ENCODE measurements at places on chromosomes 6 and 20.

- no peak for DNase-seq
Observed at GRCh38 chr20:31670371-31671228, 32.9 kb downstream of the COX4I2 start.

DNA sequence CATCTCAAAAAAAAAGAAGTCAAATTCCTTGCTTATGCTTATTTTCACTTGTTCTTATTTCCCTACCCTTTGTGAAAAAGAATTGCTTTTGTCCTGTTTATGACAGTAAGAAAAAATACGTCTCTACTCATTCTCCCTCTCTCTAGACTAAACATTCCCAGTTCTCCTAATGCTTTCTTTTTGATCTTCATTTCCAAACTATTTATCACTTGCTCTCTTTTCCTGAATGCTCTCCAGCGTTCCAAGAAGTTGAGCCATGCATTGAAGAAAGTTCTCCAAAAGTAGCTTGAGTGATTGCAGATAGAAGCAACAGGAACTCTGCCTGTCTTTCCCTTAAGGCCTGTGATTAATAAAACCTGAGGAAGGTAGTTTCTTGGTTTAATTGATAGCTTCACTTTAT lies 53.1 kb upstream of the TMEM170B start:
- no peak for DNase-seq

- DNase-seq = peak; percentile 67
Observed at GRCh38 chr6:160167604-160168399, 46.2 kb downstream of the SLC22A1 start.

GRCh38 chr6:15501826-15502445 lies 160.9 kb downstream of the DTNBP1 start:
- no peak for DNase-seq

DNA sequence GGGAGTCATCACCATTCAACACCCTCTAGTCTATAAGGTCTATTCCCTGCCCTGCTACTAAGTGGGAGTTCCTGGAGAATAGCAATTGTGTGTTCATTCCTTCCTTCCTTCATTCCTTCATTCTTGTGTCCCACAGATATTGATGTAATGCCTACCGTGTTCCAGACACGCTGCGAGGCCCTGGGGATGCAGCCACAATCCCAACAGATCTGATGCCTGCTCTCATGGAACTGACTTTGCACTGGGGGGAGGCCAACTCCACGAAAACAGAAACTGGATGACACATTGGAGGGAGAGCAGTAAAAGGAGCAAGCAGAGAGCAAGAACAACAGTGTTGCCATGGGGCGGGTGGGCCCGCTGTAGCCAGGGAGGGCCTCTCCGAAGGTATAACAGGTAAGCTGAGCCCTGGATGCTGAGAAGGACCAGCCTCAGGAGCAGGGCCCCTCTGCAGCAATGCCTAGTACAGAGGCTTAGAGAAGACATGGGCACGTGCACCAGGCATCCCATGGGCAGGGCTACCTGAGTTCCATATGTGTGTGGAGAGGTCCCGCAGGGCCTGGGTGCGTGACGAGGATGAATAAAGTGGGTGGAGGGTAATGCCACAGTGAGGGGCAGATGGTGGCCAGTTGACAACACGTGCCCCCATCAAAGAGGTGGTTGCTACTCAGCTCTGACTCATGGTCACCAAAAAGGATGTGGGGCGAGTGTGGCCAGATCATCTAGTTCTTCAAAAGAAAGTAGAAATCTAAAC lies 173.9 kb downstream of the NFATC2 start:
- no peak for DNase-seq

DNA sequence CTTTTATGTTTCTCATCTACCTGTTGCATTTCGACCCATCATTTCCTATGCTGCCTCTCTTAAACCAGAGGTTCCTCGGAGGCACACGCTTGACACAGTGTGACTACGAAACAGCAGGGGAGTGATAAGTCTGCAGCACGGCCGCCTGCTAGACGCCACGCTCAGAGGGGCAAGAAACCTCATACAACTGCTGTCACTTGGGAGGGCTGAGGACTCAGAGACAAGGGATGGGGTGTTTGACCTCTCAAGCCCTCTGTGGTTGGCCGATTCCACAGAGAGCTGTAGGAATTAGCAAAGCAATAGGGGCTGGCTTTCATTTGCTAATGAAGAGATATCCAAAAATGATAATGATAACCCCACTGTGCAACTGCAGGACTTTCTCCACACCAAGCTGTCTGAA lies 372.5 kb downstream of the ZFAND3 start:
- no peak for DNase-seq

DNA sequence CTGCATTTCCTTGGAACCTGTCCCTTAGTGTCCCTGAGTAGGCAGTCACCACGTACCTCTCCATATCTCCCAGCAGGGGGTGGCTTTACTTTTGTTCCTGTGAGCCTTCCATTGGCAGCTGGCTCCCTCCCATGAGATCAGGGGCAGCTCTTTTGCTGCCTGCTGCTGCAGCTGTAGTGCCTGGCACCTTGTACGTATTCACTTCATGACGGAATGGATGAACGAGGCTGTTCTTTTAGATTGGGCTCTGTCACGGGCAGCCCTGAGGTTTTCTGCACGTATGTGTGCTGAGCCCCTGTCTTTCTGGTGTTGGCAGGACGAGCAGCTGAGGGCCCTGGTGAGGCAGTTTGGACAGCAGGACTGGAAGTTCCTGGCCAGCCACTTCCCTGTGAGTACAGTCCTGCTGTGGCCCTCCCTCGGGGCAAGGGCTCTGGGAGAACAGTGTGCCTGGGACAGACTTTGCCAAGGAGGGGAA lies 14.6 kb downstream of the MYBL2 start:
- DNase-seq = peak; percentile 68

- peak; percentile 35 for DNase-seq
Observed at GRCh38 chr20:20711413-20711812, 1.0 kb downstream of the RALGAPA2 start.

- DNase-seq = no peak
Observed at GRCh38 chr6:144295211-144295610, 10.1 kb downstream of the UTRN start.

DNA sequence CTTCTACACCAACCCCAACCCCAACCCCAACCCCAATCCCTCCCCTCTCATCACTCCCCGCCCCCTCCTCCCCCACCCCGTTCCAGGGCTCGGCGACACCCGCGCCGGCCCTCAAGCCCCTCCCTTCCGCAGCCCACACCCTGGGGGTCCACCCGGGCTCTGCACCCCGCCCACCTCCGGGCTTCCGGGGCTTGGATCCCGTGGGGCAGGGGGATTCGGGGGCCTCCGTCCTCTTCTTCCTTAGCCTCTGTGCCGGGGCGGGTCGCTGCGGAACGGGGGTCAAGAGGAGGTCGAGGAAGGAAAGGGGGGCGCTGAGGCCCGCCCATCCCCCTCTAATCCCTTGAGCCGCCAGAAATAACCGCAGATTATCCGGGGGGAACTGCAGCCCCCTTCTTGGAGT lies 690 bp downstream of the TULP1 start:
- no peak for DNase-seq

DNA sequence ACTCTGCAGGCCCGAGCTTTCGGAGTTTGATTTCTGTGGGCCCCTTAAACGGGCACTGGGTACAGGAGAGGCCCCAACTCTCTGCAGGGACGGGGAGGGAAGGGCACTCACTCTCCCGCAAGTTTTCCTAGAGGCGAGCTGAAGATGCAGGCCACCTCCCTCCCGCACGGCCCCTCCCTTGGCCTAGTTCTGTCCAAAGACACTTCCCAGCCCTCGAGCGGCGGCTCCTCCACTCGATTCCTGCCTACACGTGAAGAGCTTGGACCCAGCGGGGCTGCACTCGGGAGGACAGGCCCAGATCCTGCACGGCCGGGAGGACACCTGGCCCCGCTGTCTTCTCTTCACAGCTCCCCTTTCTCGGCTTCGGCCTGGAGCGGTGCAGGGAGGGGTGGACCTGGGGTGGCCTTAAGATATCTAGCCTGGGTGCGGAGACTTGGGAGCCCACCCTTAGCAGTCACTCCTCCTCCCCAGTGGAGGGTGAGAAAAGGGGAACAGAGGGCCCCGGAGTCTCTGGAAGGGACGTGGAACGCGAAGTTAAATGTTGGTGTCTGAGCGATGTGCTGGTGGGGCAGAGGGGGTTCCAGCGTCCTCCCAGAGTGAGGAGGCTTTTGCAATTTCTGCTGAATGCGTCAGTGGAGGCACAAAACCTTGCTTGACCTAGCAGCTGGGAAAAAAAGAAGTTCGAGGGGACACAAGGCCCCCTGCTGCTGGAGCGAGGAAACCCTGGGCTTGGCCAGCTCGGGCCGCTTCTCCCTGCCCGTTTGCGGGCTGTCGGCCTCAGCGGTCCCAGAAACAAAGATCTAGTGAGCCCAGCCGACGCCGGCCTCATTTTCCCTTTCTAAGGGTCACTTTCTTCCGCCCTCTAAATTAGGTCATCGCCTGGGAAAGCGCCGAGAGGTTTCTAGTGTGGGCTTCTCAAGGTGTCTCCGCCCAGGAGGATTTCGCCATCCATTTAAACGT lies 4.9 kb downstream of the OLIG3 start:
- peak; percentile 18 for DNase-seq

DNA sequence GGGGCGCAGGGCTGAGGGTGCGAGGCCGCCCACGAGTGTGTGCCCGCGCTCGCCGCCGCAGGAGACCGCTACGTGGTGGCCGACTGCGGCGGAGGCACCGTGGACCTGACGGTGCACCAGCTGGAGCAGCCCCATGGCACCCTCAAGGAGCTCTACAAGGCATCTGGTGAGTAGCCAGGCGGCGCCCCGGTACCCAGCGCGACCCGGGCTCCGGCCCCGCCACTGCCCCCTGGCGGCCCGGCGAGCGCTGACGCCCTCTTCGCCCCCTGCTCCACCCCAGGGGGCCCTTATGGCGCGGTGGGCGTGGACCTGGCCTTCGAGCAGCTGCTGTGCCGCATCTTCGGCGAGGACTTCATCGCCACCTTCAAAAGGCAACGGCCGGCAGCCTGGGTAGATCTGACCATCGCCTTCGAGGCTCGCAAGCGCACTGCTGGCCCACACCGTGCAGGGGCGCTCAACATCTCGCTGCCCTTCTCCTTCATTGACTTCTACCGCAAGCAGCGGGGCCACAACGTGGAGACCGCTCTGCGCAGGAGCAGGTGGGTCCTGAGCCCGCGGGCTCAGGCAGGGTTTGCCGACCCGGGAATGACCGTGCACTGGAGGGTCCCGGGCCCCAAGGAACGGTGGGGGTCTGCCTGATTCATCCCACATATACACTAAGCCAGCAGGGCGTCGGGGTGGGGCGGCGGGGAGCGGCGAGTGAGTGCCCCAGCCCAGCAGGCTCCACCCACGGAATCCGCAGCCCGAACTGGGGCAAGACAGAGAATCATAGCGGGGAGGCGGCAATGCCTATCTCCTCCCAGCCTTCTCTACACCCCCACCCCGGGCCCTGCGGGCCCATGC lies 17.4 kb downstream of the HSPA12B start:
- DNase-seq = peak; percentile 51

DNA sequence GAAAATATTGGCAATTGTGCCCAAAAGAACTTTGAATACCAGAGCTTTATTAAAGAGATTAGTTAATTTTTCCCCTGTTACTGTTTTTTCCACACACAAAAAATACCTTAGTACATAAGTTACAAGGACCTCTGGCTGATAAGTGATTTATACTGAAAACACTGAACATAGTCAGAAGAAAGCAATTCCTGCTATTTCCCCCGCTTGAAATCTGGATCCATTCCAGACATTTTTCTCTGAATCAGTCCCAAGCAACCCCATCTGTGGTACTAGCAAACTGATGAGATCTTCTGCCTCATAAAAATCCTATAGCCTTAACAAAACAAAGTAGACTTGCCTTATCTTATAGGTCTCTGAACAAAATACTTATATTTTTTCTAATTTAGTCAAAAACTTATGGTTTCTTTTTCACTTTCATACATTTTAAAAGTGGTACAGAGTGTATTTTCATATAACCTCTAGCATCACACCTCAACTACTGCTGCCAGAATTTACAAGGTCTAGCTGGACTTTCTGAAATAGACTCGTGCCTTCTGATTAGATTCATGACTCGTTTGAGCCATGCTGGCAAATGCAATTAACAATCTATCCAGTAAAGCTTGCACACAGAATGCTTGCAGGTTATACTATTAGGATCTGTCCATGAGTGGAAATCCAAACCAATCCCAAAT lies 111.9 kb downstream of the TBX18 start:
- no peak for DNase-seq

- no peak for DNase-seq
Observed at GRCh38 chr20:21665687-21666446, 39.6 kb upstream of the PAX1 start.

GRCh38 chr6:142712231-142712630 lies 232.7 kb downstream of the HIVEP2 start:
- no peak for DNase-seq

DNA sequence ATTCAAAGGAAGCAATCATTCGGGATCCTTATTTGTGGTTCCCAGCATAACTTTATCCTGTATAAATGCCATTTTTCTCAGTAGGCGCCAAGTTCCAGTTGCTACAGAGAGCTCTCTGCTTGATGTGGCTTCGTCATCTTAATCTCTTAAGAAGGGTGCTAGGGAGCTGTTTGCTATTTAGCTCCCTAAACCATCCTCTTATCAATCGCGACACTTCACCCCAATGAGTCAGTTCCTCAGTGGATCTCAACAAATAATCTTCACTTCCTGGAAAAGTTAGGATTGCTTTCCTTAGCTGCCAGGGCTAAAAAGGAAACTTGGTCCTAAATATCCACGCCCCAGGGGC lies 1.3 kb upstream of the NKAIN2 start:
- no peak for DNase-seq

- DNase-seq = no peak
Observed at GRCh38 chr6:19719691-19720128, 117.5 kb upstream of the ID4 start.

GRCh38 chr6:34055223-34055933 lies 90.5 kb downstream of the GRM4 start:
- DNase-seq = peak; percentile 67

- DNase-seq = peak; percentile 29
Observed at GRCh38 chr6:106715922-106716321, 86.5 kb downstream of the QRSL1 start.

- no peak for DNase-seq
Observed at GRCh38 chr6:108750801-108751200, 97.4 kb upstream of the ARMC2 start.

DNA sequence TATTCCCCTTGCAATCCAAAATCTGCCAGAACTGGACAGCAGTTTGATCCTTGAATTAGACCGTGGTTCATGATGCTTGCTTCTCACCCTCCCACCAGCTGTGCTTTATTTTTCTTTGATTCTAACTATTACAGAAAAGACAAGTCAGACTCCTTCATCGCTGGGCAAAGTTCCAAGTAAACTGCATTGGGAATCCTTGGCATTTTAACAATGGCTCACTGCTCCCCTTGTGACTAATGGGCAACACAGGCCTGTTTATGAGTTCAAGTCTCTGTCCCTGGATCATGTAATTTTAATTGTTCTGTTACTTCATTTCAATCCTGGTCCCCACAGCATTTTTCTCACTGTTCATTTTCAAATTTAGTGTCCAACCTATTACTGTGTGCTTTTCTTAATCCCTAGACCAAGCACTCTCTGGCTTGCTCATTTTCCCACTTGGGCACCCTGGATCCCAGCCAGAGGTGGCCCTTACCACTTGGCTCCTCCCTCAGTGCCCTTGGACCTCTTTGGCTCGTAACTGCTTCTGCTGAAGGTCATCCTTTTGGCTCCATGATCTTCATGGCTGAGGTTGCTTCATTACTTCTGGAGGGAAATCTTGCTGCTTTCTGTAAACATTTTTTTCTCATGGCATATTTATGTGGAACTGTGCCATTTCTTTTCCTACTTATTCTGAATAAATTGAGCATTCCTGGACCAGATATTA lies 32.8 kb downstream of the PSMB9 start:
- DNase-seq = no peak

Measured in NCI-H526 (cell line).